B cell (primary cell): ENCODE measurements at places on chromosomes 1 and 21.
A peak's percentile ranks its signal among the peaks of the same experiment; 100 is the strongest.

GRCh38 chr1:21716169-21716568 lies 47.0 kb upstream of the RAP1GAP start:
- no peak for DNase-seq

GRCh38 chr1:68120136-68120791 lies 69.8 kb upstream of the DIRAS3 start:
- peak; percentile 66 for DNase-seq

DNA sequence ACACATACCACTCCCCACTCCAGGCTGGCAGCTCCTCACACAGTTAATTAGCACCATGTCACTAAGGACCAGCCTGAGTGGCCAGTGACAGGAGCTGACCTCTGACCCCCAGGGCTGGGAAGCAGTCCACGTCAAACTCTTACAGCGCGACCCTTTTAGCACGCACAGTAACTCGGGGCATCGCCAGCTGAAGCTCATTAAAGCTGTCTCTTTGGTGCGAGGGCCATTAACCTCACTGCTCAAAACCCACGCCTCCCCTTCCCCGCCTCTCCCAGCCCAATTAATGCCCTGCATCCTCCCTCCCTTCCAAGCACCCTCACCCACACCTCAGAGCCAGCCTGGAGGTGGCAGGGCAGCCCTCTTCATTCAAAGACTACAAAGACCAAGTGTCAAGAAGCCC lies 31.7 kb downstream of the DMAP1 start:
- DNase-seq: no peak

GRCh38 chr1:109283748-109284600 lies 1.0 kb upstream of the PSRC1 start:
- DNase-seq: no peak

DNA sequence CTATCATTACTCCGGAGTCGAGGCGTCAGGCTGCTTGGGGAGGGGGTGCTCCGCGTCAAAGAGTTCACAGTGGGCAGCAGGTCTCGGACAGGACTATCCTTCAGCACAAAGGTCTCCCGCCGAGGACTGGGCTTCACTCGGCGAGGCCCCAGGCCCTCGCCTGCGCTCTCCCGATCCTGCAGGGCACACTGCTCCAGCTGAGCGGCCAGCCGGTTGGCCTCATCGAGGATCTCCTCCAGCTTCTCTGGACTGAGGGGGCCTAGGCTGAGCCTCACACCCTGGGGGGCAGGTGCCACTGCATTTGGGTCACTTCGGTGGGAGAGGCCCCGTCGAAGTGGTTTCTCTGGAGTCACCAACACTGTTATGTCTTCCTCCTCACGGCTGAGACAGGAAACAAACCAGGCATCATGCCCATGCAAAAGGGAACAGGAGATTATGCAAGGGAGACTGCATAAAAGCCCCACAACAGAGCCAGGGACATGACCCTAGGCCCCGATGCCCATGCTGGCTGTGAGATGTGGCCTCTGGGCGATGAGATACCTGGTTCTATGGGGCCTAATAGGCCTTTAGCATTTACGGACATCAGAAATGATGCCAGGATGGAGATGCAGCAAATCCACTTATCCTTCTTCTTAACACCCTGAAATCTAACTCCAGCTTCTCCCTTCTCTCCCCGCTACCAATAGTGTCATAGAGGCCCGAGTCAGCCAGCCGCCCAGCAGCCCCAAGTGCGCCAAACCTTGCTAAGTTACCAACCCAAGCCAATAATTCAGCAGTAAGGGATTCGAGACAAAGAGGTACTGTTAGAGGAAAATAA lies 1.1 kb downstream of the PSRC1 start:
- no peak for DNase-seq

DNA sequence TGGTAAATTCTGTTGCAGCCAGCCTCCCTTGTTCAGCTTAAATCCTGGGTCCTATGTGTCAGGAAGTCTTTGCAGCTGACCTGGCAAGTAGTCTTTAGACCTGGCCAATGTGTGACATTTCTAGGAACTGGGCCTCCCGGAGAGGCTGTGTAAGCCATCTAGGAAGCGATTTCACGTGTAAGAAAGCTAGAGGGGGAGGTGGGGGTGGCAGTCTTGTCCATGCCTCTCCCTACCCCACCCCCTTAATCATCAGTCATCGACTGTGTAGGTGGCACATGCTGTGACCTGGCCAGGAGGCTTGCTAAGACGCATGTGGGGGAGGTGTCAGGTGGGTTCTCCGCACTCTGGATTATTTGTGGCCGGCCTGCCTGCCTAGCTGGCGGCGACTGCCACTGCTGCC lies 8.4 kb downstream of the C1orf226 start:
- DNase-seq: no peak

GRCh38 chr1:156284757-156285156 lies 632 bp downstream of the TMEM79 start:
- DNase-seq: no peak

DNA sequence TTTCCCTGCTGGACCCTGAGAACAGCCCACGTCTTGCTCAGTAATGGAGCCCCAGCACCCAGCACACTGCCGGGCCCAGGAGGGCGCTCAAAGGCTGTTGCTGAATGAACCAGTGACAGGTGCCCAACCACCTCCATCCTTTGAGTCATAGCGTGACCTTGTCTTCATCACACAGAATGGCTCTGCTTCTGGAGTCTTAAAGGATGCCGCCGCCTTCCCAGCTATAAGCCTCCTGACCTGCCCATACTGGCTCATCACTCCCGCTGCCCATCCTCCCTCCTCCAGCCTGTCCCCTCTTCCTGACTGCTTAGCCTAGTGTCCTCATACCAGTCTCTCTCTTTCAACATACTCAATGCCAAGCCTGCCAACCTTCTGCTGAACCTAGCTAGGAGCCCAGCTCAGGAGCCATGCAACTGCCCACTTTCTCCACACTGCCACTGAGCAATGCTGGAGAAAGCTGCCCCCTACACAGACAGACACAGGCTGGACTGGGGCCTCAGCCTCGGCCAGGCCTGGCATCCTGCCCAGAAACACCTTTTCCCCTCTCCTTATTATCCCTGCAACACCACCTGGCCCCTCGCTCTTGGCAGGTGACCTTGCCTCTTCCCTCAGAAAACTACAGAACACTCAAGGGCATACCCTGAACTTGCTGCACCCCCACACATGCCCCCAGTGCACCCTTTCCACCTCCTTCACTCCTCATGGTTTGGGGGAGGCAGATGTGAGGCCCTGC lies 14.1 kb downstream of the TTC39A start:
- DNase-seq: no peak

- DNase-seq: no peak
Observed at GRCh38 chr1:57164584-57164983, 198.8 kb upstream of the C8B start.

DNA sequence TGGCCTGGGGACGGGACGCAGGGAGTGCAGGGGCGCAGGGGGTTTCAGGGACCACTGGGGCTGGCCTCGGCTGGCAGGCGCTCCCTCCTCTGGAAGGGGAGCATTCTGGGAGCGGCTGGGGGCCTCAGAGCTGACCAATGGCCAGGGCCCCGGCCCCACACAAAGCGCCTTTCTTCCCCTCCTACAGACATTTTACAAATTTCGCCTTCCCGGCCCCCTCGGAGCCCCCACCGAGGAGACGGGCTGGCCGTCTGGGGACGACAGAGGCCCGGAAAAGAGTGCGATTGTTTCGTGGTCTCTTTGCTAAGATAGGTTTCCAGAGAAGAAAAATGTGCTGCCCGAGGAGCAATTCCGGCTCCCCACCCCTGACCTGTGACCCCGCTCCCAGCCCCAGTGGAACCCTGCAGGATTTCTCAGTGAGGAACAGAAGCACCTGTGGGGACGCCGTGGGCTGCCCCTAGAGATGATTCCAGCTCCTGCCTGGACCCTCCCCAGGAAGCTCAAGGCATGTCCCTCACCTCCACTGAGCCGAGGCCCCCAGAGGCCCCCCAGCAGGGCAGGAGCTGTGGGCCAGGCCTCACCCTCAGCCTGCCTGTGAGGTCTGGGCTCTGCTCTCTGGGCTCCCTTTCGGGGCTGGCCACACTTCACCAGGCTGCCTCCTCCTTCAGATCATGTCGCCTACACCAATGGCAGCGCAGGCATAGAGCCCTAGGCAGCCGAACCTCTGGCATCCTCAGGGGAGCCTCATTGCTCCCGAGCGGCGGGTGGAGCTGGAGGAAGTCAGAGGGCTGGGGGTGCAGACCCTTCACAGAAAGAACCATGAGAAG lies 15.0 kb upstream of the PLEKHG5 start:
- DNase-seq: no peak

- no peak for DNase-seq
Observed at GRCh38 chr1:21129407-21129806, 47.3 kb downstream of the EIF4G3 start.

GRCh38 chr1:115757326-115757725 lies 11.2 kb downstream of the CASQ2 start:
- DNase-seq: no peak

DNA sequence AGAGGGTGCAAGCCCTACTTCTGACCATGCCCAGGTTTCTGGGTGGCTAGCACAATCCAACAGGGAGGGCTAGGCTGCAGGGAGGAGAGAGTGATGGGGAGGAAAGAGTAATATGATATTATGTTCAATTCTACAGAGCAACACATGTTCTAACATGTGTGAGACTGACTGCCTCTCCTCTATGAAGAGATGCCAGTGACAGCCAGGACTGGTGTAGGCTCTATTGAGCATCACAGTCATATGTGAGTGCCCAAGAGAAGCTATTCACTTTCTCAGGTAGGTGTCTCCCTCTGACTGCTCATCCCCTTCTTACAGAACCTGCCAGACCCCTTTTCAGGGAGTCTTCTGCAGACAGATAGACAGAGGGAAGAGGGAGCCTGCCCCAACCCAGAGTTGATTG lies 446.1 kb downstream of the SIPA1L2 start:
- DNase-seq: no peak

DNA sequence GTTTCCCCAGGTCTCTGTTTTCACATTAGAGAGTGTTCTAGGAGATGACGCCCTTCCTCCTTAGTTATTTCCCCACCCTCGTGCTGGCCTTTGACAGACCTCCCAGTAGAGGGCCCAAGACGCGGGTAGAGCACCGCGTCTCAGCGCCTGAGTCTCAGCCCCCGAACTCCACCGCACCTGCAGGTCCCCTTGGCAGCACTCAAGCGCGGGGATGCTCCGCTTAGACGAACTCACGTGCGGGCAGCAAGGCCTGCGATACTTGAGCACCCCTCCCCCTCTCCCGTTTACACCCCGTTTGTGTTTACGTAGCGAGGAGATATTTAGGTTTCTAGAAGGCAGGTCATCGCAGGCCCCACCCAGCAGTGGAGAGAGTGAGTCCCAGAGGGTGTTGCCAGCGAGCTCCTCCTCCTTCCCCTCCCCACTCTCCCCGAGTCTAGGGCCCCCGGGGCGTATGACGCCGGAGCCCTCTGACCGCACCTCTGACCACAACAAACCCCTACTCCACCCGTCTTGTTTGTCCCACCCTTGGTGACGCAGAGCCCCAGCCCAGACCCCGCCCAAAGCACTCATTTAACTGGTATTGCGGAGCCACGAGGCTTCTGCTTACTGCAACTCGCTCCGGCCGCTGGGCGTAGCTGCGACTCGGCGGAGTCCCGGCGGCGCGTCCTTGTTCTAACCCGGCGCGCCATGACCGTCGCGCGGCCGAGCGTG lies at the start of gene CD55:
Gene CD55, plus strand, starts transcription at position 600 of the 711 bp plus-strand sequence. Its CDS starts 88 bp downstream, at position 688.
- DNase-seq: peak; percentile 100

- no peak for DNase-seq
Observed at GRCh38 chr1:19029191-19030085, 73.0 kb upstream of the IFFO2 start.

- DNase-seq: peak; percentile 88
Observed at GRCh38 chr1:33181921-33182341, at the start of gene TRIM62. Gene TRIM62, minus strand, starts transcription at chr1:33182043. Its CDS starts 611 bp downstream, at chr1:33181432.

- no peak for DNase-seq
Observed at GRCh38 chr1:28249013-28249865, 10.1 kb upstream of the SESN2 start.

GRCh38 chr21:38983560-38983959 lies 177.8 kb downstream of the ETS2 start:
- no peak for DNase-seq

- no peak for DNase-seq
Observed at GRCh38 chr1:68917456-68917855, 420.6 kb upstream of the DEPDC1 start.

DNA sequence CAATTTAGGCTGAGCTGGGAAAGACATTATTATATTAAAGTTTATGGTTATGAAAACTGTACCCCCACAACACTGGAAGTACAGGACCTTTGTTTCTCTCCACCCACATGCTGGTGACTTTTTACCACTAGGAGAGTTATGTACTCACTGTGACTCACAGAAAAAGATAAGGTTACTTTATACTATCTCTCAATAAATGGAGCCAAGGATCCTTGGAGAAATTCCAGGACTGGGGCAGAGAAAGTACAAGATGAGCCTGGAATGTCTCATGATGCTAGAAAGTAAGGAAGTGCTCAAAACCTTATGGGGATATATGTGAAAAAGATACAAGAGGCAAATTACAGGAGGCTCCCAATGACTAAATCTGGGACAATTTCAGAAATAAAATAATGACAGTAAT lies 63.9 kb upstream of the C1orf105 start:
- no peak for DNase-seq

DNA sequence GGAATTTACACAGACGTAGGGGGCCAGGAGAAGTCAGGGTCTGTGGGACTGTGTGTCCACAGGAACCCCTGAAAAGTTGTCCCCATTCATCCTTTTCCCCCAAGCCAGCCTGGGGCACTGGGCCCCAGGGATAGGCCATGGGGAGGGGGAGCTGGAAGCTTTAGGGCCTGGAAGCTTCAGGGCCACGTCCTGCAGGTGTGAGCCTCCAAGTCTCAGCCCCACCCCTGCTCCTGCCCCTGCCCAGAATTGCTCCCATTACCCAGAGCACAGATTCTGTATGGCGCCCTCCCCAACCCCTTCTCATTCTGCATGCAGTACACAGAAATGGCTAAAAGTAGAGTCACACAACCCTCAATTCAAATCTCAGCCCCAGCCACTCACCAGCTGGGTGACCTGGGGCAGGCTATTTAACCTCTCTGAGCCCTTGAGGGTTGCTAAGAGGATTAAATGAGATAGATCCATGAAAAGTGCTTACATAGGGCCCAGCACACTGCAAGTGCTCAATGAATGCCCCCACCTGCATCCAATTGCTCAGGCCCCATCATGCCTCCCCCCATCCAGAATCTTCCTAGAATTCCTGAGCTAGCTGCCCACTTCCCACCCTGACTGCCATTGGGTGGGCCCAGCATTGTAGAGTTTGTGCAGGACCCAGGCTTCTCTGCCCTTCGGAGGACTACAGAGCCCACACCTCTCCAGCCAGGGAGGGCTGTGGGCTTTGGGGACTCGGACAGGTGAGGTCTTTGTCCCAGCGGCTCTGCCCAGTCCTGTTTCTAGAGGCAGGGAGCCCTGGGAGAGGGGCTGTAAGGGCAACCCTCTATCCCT lies 6.5 kb downstream of the RAP1GAP start:
- no peak for DNase-seq

DNA sequence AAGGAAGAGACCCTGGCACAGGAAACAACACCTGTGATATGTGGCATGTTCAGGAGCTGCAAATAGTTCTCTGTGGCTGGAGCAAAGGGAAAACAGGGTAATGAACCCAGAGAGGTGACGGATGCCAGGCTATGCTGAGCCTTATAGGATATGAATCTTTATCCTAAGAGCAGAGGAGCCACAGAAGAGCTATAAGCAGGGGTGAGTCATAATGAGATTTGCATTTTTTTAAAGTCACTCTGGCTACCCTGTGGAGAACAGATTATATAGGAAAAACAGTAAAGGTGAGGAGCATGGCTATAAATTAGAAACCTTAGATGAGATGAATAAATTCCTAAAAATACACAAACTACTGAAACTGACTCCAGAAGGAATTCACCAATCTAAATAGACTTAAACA lies 12.8 kb upstream of the MPL start:
- no peak for DNase-seq
